ENCODE measurements at places on chromosomes 4 and X. TPM values are rescaled to one million over a fixed set of nuclear protein-coding genes. Genes with fewer than 3 reads are reported as not detected.
A peak's percentile ranks its signal among the peaks of the same experiment; 100 is the strongest.

- DNase-seq, result no peak
These were observed 376.0 kb downstream of the RAB28 start for GRCh38 chr4:13108096-13108495.

- no peak for DNase-seq
These were observed 97.6 kb upstream of the STIM2 start for GRCh38 chr4:26763063-26763462.

SLC49A3 gene
- total RNA-seq, result not detected

- no peak for DNase-seq
These were observed 7.2 kb downstream of the TIMM17B start for GRCh38 chrX:48890296-48890925.

DNA sequence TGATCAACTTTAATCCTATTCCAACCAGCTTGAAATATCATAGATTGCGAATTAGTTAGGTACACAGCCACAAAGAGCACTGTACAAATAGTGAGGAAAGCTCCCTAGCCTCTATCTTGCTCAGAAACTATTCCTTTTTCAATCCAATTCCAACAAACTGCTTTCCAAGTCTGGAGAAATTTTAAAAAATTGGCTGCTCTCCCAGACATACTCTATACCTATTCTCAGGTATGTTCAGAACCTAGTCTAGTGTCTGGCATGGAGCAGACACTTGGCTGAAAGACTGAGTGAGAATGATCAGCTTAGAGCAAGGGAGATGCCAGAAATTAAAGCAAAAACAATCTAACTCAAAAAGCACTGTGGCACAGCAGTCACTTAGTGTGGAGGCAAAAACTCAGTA is 105.9 kb downstream of the SLC10A7 start:
- DNase-seq, result no peak

DNA sequence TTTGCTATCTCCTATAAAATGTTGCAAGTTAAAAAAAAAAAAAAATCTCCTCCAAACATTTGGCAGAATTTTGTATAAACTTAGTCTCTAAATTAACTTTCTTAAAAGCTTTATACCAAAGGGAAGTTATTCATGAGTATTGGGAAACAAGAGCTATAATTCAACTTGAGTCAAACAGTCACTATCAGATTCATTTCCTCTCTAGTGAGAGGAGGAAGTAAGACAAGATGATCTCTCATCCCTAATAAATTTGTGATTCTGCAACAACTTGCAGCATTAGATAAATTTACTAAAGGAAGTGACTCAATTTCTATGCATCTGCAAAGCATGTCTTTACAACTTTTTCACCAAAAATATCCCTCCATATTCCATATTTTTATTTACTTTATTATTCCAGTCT is 135.4 kb upstream of the GNPDA2 start:
- DNase-seq, result no peak

GRCh38 chr4:102429553-102429952 is 71.6 kb upstream of the NFKB1 start:
- DNase-seq, result no peak

DRP2 gene
- total RNA-seq, result 0.47 TPM

DNA sequence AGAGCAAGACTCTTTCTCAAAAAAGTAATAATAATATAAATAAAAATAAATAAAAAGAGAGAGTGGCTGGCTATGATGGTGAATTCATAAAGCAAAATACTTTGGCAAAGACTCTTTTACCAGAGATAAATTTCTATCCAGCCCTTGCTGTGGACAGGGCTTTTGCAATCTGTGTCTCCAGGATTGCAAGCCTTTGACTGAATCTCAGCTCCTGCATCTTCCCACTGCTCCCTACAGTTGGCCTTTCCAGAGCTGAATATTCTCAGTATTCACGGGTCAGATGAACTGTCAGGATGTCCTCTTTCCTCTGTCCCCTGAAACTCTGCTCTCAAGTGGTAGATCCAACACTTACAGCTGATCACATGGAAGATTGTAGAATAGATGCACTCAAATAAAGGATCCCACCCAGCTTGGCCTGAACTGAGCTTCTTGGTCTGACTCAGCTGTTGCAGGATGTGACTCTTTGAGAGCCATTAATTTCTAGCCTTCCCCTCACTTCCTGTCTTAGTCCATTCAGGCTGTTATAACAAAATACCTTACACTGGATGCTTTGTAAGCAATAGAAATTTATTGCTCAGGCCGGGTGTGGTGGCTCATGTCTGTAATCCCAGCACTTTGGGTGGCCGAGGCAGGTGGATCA is 123.4 kb upstream of the GUCY1A1 start:
- DNase-seq, result no peak

GRCh38 chrX:487836-488235 is 101.1 kb upstream of the PPP2R3B start:
- DNase-seq, result no peak

DNA sequence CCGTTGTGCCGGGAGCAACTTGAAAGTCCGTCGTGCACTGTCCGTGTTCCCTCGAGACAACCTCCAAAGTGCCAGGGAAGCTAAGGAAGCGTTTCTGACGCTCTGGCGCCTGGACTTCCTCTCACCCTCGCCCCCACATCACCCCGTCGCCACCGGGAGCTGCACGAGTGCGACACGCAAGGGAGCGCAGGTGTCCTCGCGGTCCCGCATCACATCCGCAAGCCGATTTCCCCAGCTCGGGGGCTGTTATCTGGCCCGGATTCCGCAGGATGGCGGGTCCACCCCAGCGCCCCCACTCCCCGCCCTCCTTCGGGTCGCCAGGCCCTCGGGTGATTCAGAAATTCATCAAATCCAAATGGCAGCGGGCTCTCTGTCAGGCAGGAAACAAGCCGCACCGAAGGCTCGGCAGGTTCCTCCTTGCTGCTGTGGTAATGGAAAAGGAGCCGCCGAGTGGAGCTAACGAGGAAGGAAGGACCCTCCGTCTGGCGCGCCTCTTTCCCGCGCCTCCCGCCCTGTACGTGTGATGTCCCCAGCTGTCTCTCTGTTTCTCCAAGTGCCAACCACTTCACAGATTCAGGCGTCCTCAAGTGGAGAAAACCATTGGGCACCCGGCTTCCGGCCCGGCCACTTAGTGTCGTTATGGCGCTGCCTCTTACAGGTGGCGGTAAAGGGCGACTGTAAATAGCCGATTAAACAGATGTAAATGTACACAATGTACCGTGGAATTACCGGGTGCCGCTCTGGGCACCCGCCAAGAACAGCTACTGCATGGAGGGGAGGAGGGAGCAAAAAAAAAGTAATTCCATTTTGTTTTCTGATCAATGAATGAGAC is 921 bp upstream of the SETD7 start:
- DNase-seq, result peak; percentile 77

- no peak for DNase-seq
These were observed 207.5 kb upstream of the FTHL17 start for GRCh38 chrX:31279359-31279758.

DNA sequence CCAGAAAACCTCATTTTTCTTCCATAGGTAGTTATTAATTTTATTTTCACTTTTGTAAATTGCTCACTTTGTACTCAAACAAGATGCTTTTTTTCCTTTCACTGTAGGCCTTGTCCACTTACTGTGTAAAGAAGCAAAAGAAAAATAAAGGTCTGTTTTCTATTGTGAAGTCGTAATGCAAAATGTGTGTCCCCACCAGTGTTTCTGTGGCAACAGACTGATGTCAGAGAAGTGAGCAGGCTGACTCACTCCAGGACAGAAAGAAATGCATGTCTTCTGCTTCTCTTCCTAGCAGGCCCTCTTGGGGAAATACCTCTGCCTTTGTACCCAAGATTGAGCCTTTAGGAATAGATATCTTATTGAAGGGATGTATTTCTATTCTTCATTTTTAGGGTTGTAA is 30.3 kb downstream of the INPP4B start:
- DNase-seq, result peak; percentile 79

GRCh38 chr4:173094739-173095421 is 73.7 kb upstream of the GALNT7 start:
- DNase-seq, result no peak

Data from activated naive CD4-positive, alpha-beta T cell treated with anti-CD3 and anti-CD28 coated beads for 36 hours (primary cell).